AG04450 (cell line): ENCODE measurements at places on chromosomes 4 and X. TPM values are rescaled to one million over a fixed set of nuclear protein-coding genes. Genes with fewer than 3 reads are reported as not detected.

ADH6 gene
- 0.02 TPM in 1 of 2 replicates, not detected in the other for polyA plus RNA-seq

DNA sequence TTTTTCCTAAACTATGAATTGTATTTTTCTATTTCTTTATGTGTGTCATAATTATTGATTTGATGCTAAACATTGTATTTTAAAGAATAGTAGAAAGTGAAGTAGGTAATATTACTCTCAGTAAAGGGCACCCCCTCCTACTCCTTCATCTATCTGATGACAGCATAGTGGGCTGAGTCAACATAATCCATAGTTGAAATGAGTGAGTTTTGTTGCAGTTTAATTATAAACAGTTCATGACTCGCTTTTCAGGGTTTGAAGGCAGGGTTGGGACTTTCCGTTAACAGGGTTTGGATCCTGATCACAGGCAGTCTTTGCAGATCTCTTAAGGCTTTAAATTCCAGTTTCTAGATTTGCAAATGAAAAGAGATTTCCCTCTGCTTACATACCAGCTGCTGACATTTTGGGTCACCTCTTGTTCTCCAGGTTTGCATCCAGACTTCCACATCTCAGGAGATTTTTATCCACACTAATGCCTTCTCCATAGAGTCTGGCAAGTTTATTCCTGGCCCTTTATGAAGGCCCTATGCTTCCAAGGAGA lies 54.0 kb upstream of the TACR3 start:
- DNase-seq, result no peak

DNA sequence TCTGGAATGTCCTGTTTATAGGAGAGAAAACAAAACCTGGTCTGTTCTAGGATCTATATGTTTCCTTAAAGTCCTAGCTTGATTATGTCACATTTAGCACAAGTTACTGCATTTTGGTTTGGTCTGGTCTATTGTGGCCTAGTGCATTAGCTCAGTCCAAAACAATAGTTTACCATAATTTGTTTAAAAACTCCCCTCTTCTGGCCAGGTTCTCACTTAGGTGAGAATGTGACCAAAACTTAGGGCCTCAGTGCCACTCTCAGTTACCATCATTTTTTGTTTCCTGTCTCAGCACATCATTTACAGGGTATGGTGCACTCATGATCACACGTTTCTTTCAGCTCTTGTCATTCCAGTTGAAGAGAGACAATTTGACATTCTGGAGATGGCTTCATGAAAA lies 378.5 kb downstream of the KLHL4 start:
- no peak for DNase-seq

- DNase-seq, result no peak
Observed at GRCh38 chrX:37677765-37678164, 7.8 kb upstream of the XK start.

DNA sequence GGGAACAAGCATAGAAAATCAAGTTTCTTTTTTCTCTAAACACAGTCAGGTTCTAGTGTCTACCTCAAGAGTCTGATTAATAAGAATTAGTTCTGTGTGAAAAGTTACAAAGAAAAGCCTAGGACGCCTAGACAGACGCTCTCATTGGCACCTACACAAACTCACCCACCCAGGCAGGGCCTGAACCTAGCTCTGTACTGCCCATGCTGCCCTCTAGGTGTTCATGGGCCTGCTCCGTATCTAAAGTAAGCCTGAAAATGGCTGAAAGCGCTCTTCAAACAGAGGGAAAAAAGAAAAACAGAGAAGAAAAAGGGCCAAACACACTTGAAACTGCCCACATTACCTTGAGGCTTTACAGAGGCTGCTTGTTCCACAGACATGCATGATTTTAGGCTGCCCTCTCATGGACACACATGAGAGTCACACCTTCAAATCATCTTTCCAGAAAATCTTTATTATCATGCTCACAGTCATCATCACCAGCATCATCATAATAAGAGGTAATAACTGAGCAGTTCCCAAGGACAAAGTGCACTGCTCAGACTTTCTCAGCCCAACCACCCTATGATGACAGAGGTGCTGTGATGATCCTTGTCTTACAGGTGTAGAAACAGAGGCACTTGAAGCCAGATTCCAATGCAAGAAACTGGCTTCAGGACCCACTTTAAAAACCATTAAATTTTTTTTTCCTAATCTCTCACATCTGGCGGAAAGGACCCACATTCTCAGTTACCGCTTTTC lies 49.6 kb downstream of the MAP7D2 start:
- peak; percentile 20 for DNase-seq

- DNase-seq, result no peak
Observed at GRCh38 chrX:9845578-9845952, 59.3 kb downstream of the SHROOM2 start.

- DNase-seq, result no peak
Observed at GRCh38 chrX:154727418-154727817, 23.5 kb downstream of the GAB3 start.
